T follicular helper cell (primary cell): ENCODE measurements at places on chromosomes 3 and 15.
A peak's percentile ranks its signal among the peaks of the same experiment; 100 is the strongest.

GRCh38 chr3:50575372-50575771 lies 6.0 kb downstream of the HEMK1 start:
- DNase-seq = no peak

DNA sequence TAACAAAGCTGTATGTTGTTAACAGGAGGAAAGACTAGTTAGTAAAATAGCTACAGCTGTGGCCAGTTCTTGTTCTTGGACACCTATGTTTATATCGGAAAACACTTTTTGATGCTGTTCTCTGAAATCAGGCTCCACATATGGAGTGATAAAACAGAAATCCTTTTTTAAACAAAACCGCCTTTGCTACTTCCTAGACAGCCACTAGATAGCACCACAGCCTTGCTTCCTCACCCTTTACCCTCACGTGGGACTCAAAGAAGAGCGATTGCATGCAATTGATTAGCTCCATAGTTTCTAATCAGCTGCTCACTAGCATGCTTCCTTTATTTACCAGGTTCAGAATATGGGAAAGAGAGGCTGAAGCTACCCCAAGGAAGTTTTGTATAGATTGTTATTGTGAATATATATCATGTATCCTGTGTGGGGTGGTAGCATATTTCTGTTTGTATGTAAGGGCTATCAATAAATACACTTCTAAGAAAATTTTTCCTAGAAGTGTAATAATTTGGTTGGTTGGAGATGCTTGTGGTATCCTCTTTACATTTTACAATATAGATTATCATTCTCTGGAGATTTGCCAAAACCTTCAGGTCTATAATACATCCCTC lies 4.3 kb upstream of the MTFMT start:
- peak; percentile 12 for DNase-seq

DNA sequence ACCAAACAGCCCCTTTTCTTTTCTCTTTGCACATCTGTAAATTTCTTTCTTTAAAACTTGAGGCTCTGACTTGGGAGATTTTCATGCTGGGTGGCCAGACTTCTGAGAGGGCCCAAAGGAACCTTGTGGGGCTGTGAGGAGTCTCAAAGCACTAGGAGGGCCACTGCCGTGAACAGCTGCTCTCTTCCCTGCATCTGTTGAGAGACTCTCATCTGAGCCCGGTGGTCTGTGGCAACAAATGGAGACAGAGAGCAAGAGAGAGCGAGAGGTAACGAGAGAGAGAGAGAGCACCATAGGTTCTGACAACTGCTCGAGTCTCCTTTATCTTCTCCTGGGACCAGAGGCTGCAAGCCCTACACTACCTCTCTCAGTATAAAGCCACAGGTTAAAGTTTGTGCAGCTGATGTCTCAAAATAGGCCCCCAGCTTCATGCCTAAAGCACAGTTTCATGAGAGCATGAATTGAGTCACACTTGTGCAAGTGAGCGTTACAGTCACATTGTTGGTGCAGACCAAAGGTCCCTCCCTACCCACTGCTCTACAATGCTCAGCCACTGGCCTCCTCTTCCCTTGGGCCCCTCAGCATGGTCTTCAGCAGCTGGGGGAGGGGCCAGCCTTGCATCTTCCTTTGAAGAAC lies 60.7 kb downstream of the ZNF621 start:
- no peak for DNase-seq

- no peak for DNase-seq
Observed at GRCh38 chr3:49484471-49484870, 14.4 kb downstream of the DAG1 start.

DNA sequence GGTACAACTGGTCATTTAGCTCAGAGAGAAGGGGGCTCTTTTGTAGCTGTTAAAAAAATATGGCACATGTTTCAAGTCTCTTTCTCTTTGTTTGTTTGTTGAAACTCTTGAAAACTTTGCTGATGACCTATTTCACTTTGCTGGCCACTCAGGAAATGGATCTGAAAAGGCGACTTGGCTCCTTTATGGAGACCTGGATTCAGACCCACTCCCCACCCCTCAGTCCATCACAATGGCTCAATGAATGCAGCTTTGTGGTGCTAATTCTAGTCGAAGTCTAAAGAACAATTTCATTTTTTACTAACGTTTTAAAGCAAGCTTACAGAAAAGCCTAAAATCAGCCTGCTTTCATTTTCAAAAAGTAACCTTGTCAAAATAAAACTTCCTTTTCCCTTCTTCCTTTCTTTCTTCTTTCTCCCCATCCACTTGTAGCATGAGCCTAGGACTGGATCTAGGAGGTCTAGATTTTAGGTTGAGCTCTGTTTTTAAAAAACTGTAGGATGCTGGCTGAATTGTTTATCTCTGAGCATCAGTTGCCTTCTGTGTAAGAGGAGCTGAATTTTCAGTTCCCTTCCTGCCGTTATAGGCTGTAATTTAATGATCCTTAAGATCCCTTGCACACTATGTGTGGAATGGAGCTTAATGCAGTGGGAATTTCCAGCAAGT lies 165.5 kb upstream of the FEZF2 start:
- no peak for DNase-seq

GRCh38 chr3:107855710-107856109 lies 235.1 kb downstream of the CD47 start:
- DNase-seq = no peak

DNA sequence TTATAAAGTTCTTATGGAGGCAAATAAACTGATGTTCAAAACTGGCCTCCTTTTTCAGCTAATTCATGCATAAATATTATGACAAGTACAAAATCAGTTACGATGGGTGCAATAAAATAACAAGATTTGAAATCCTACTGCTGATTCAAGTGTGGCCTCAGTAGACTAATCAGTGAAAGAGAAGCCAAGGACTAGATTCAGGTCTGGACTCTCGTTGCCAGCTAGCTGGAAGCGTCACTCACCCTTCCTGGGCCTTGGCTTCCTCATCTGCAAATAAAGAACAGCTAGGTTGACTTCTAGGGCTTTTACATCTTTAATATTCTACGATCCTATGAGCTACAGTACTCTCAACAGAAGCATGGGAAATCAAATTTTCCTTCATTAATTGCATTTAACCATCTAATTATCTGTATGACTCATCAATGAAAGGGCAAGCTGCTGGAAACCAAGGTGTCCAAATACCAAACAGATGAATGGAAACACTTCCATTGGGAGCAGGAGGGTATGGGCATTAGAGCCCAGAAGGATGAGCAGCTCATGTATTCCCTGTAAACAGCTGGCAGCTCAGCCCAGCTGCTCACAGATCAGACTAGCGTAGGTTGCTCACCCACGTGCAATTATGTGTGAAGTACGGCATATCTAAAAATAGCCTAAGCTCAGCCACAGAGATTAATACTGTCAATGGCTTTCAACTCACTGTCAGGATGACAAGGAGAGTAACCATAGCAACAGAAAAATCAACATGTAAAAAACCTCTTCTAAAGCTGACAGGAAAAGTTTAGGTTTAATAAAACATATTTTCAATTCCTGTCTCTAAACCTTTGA lies 294.8 kb downstream of the PLCL2 start:
- no peak for DNase-seq

- DNase-seq = no peak
Observed at GRCh38 chr3:114213292-114213626, 24.1 kb downstream of the ZNF80 start.

DNA sequence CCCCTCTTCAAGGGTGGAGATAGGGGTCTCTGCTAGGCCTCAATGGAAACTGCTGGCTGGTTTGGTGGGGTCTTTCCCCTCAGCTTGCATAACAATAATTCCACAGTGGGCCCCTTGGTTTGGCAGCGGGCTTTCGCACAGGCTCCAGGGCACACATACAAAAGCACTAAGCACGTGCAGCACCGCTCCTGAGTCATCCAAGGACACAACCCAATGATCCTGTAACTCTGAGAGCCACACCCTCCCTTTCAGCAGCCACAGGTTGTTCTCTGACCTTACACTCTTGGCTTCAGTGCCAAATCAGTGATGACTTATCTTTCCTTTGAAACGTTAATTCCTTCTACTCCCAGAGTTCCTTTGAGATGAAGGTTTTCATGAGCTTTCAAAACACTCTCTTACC lies 41.7 kb downstream of the DAPK2 start:
- DNase-seq = no peak

- no peak for DNase-seq
Observed at GRCh38 chr3:27653803-27654558, 68.1 kb downstream of the EOMES start.

- DNase-seq = no peak
Observed at GRCh38 chr15:88393719-88394519, 73.3 kb downstream of the MRPL46 start.

DNA sequence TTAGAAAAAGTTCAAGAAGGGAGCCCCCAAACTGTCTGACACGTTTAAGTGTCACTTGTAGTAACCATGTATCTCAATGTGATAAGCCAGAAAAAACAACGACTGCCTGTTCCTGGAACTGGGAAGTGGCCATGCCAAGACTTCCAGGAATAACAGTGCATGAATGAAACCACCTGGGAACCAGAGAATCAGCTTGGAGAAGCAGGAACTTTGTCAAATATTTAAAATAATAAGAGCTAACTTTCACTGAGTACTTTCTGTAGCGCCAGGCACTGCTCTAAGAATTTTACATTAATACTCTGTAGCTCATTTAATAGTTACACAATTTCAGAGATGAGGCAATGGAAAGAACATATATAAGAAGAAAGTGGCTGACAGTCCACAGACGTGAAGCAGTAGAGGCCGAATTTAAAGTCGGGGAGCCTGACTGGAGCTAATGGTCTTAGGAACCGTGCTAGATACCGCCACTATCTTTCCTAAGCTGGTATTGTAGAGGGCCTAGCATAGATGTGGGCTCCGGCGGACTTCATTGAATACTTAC lies 876 bp downstream of the PLSCR1 start:
- no peak for DNase-seq

GRCh38 chr15:52164631-52165265 lies 26.4 kb downstream of the GNB5 start:
- no peak for DNase-seq

GRCh38 chr3:14154895-14155440 lies 23.4 kb downstream of the XPC start:
- no peak for DNase-seq

DNA sequence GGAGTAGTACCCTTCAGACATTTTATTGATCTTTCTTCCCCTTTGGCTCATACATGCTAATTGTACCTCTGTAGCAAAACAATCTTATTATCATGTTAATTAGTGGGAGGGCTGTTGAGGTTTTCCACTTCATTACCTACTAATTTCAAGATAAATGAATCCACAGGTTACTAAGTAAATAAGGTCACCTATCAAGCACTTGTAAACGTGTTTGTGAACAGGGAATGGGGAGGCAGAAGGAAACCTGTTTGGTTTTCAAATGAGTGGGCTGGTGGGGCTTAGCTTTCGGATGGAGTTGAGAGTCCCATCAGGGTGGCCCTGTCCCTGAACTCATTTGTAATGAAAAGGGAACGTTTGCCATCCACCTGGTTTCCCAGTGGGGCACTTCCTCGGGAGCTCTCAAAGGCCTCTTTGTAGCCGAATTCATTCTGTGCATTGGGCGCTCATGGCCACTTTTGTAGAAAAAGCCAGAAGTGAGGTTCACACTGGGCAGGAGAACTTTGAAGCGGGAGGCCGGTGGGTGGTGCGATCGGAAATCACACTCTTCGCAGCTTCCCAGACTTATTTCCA lies 419.8 kb upstream of the NR2F2 start:
- DNase-seq = no peak

GRCh38 chr3:49689046-49689907 lies at the start of the genes MST1 and RNF123:
MST1 (minus strand) TSS chr3:49689474; CDS start chr3:49688691, 783 bp downstream.
RNF123 (plus strand) TSS chr3:49689557; CDS start chr3:49691166, 1,609 bp downstream.
- peak; percentile 88 for DNase-seq

DNA sequence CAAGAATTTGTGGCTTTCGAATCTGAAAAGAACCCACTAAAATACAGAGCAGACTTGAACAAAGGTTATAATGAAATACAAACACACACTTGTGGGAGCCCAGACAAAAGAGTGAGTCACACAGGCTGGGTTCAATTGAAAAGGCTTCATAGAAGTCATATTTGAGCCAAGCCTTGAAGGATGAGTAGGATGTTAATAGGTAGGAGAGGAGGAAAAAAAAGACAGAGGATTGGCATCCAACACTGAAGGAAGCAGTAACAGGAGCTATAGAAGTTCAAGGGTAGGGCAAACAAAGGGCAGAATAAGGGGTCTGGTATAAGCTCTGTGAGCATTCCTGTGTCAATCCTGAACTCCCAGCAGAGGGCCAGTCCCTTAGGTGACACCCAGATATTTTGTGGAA lies 325.4 kb downstream of the FOXP1 start:
- DNase-seq = no peak

GRCh38 chr3:34570916-34571705 lies 772.7 kb downstream of the PDCD6IP start:
- no peak for DNase-seq

DNA sequence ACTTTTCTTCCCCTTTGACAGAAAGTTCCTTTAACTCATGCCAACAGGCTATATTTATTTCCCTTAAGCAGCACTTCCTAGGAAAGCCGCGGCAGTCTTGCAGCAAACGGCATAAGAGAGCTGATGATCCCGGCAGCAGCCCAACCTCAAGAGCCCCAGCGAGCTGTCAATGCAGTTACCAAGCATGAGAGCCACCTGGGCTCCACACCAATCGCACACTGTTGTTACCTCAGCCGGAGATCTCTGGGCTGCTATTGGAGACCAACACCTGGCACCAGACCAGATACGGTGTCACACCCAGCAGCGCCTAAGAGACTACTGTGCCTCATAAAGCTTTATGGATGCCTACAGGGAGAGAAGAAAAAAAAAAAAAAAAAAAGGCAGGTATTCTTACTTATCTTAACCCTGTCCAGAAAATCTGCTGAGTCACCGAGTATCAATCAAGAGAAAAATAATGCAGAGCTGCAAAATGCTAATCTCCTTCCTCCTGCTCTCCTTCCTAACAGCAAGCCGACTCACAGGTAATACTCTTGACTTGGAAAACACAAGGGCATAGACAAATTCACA lies 11.7 kb downstream of the ABCC5 start:
- DNase-seq = no peak

- no peak for DNase-seq
Observed at GRCh38 chr3:129958755-129959154, 15.8 kb upstream of the TRH start.

- no peak for DNase-seq
Observed at GRCh38 chr15:83475551-83475950, 28.4 kb downstream of the SH3GL3 start.

- no peak for DNase-seq
Observed at GRCh38 chr3:48877671-48878070, 21.0 kb downstream of the SLC25A20 start.

GRCh38 chr15:89864958-89865739 lies 28.6 kb downstream of the AP3S2 start:
- no peak for DNase-seq

GRCh38 chr3:185253645-185254410 lies at the start of gene EHHADH:
EHHADH (minus strand) TSS chr3:185254049; CDS start chr3:185254022, 27 bp downstream.
- peak; percentile 1 for DNase-seq

- no peak for DNase-seq
Observed at GRCh38 chr3:134667406-134667805, 16.6 kb upstream of the KY start.
